ENCODE measurements at places on chromosomes 7 and 10.

- DNase-seq: peak; percentile 81
These were observed 553 bp downstream of the TSPAN15 start for GRCh38 chr10:69451784-69452251.

- DNase-seq: no peak
These were observed 286.6 kb downstream of the SEMA3D start for GRCh38 chr7:84900215-84900614.

- no peak for DNase-seq
These were observed 52.2 kb upstream of the SEC61G start for GRCh38 chr7:54811041-54811845.

DNA sequence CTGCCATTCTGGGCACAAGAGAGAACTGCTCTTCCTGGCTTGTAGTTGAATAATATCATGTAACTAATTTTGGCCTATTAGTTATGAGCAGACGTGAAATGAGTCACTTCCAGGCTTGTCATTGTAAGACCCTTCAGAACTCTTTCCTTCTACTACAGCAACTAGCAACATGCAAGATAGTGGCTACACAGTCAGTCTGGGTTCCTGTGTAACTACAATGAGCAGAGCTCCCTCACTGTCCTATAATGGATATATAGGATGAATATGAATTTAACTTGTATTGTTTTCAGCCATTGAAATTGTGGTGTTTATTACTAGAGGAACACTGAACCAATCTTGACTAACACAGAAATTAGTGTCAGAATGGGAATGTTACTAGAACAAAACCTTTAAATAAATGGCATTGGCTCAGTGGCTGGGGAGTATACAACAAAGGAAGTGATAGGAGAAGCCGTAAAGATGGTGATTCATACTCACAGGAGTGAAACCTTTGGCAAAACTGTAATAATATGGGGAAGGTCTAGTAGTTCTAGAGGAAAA lies 2.9 kb upstream of the MTPN start:
- no peak for DNase-seq

DNA sequence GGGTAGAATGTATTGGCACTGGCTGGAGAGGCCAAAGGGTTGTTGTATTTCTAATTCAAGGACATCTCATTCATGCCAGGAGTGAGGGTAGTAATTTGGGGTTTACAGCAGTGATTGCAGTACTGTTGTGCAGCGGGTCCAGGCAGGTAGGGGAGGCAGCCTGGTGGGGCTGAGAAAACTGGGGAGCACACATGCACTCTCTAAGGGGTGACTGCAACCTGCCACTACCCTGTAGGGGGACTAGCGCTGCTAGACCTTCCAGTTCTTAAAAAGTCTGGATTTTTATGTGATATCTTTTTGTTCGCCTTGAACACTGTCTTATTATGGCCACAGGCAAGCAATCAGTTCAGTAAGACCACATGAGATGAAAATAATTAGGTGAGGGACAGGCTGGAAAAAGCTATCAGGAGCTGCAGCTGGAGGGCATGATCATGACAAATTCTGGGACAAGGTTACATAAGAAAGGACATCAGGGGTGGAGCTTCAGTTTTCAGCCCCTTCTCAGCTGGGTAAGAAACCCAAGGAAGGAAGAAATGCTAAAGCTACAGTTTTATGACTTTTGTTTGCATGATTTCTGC lies 149.0 kb downstream of the ARHGAP21 start:
- DNase-seq: no peak

DNA sequence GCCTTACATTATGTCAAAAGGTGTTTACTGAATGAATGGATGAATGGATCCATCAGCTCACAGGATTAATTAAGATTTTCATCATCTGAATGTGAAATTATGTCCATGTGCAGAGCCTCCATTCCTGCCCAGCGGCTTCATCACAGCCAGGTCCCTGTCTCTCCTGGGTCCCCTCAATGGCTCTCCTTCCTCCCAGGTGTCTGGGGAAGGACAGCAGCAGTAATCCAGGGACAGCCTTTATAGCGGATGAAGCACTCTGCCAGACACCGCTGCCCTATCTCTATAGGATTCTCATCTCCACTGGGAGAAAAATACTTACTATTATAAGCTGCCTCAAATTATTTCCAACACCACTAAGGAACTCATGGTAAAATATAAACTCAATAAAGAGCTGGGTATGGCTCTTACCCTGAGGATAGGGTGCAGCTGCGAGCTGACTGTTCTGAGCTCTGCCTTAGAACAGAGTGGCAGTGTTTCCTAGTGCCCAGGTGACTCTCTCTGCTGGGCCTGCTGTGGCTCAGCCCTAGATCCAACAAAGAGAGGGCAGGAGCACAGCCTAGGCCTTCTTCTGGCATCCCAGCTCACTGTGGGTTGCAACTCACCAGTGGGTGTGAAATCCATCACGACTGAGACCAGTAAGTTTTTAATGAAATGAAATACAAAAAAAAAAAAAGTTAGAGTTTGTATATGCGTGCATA lies 38.3 kb downstream of the GPRIN2 start:
- peak; percentile 16 for DNase-seq

GRCh38 chr10:31219306-31219705 lies 99.7 kb upstream of the ZEB1 start:
- DNase-seq: no peak

GRCh38 chr7:29332042-29332811 lies 137.7 kb downstream of the CHN2 start:
- DNase-seq: no peak

- no peak for DNase-seq
These were observed 26.8 kb upstream of the TRUB1 start for GRCh38 chr10:114911052-114911711.

DNA sequence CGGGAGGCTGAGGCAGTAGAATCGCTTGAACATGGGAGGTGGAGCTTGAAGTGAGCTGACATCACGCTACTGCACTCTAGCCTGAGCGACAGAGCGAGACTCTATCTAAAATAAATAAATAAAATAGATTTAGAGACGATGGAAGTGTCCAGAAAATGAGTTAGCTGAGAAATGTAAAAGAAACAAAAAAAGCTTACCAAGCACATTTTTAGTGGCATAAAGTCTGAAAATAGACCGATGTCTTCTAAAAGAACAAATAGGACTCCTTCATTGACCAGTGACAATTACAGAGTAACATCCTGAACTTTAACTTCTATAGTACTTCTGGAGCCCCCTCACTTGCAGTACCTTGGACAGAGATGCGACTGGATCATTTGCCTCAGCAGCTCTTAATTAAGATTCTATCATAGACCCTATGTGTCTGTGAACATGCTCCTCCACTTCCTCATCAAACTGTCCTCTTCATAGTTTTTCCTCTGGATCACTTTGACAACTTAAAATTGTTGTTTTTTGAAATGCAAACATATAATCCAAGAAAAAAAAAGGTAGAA lies 25.2 kb upstream of the SRPK2 start:
- no peak for DNase-seq

- no peak for DNase-seq
These were observed 141.3 kb upstream of the TMEM106B start for GRCh38 chr7:12069757-12070156.

DNA sequence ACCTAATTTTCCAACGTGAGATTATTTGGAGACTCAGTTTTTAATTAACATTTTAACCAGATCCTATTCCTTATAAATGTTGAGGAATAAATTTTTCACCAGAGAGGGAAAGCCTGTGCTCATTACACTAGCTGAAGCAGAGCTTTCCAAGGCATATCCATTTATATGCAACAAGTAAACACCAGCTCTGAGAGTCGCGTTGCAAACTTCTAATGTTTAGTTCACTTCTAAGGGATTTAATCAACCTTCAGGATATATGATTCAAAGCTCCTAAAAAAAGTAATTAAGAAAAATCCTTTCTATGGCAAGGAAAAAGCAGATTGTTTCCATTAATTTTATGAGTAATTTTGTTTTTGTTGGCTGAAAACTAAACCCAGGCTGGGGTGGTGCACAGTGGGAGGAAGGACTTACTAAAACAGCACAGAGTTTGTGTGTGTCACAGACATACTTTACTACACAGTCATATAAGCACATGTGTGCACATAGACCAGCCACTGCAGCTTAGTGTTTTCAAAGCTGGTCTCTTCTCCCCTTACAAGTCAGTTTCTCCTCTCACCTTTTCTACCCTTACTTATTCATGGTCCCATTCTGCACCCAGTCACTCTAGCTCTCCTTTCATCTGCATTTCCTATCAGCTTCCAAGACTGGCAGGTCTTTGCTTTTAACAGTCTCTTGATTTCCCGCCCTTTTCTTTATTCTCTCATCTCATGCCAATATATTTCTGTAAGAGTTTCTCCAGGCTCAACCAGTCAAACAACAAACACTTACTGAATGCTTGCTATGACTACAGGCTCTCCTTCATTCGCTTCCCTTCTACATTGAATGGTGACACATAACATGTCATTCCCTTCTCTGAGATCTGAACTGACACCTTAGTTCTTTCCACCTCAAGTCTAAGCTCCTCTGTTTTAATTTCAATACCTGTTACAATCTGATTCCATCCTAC lies 81.1 kb upstream of the FZD1 start:
- no peak for DNase-seq

GRCh38 chr7:124263232-124263827 lies 230.5 kb upstream of the TMEM229A start:
- DNase-seq: no peak

GRCh38 chr7:76054123-76055120 lies 6.5 kb downstream of the MDH2 start:
- DNase-seq: no peak

GRCh38 chr10:22374489-22375126 lies 29.3 kb downstream of the SPAG6 start:
- no peak for DNase-seq

DNA sequence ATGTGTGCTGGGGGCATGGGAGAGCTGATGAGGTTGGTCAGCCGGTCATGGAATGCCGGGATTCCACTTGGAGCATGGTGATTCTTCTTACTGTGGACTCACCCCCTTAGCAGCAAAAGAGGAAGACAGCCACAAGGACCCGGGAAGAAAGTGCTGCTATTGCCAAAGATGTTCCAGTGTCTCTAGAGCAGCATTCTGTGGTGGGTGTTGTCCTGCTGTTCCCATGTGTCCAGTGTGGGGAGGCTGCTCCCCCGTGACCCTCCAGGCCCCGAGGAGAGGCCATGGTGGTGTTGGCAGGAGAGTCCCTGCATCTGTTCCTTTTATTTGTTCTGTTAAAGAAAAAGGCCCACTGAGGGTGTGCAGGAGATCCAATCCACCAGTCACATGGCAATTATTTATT lies 499.4 kb downstream of the RPS24 start:
- no peak for DNase-seq

DNA sequence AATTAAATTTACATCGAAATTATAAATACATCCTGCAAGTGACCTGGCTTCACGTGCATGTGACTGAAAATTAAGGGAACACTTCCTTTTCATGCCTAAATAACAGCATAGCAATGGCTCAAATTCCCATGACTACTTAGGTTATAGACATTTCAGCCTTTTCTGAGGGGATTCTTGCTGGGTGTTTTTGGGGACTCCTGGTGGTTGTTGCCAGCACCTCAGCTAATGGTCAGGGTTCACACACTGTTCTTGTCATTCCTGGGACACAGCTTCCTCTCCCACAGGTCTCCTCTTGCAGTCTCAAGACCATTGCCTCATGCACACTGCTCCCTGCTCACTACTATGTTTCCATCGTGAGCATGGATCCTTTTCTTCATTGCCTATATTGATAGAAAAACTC lies 148.9 kb upstream of the GLI3 start:
- no peak for DNase-seq

- DNase-seq: no peak
These were observed 11.6 kb upstream of the ADCK2 start for GRCh38 chr7:140661124-140661523.

Data from colonic mucosa (tissue), 4 donors.